ENCODE measurements at places on chromosomes 7 and 10.
A peak's percentile ranks its signal among the peaks of the same experiment; 100 is the strongest.

DNA sequence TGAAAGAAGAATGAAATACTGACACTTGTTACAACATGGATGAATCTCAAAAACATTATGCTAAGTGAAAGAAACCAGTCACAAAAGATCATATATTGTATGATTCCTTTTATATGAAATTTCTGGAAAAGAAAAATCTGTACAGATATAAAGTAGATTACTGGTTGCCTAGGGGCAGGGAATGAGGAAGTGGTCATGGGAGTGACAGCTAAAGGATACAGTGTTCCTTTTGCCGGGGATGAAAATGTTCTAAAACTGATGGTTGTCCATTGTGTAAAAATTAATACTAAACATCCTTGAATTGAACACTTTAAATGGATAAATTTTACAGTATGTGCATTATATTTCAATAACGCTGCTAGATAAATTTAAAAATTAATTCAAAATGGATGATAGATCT lies 25.1 kb downstream of the ALOX5 start:
- DNase-seq, result no peak

GRCh38 chr7:115024276-115024675 lies 102.4 kb downstream of the MDFIC start:
- DNase-seq, result no peak

- no peak for DNase-seq
Observed at GRCh38 chr10:10351451-10351850, 666.2 kb upstream of the CELF2 start.

DNA sequence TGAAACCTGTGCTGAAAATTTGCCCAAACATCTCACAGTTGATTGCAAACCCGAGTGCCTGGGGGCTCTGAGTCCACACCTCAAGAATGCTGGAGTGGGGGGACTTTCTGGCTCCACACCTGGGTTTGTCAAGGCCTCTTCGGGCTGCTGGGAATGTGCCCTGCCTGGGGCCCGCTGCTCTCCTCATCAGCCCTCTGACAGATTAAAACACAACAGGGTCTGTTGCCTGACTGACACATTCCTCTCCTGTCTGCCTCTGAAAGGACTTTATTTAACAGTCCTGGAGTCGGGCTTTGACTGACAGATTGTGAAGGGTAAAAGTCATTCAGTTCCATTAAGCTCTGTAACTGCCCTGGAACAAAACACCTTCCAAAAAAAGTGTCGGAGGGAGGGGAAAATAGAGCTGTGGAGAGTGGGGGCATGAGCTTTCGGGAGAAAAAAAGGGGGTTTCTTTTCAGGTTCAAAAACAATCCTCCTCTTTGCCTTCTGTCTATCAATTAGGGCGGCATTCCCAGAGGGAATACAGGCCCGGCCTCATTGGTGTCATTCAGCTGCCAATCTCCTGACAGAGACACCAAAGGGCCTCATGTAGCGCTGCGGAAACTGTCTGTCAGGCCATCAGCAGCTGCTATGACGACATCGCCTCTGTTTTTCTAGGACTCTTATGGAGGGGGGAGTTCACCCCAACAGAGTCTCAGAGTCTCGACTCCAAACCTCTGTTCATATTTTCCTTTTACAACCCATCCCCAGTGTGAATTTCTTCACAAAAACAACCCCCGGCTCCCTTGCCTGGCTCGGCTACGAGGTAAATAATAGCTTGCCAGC lies 398.8 kb upstream of the NFE2L3 start:
- DNase-seq, result no peak

DNA sequence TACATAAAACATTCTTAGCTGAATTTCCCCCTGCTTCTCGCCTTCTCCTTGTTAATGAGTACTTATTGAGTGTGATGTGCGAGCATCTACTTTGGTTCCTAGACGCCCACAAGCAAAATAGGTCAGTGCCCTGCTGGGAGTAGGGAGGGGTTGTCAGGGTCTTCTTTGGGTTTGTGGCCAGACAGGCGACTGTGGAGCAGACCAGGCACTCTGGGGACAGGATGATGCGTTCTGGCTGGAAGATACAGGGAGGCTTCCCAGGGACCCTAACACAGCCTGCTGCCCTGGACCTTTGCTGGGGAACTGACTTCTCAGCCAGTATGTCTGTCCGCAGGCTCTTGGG lies 227.2 kb downstream of the CUX1 start:
- DNase-seq, result no peak

GRCh38 chr7:105327201-105327600 lies 61.5 kb downstream of the SRPK2 start:
- no peak for DNase-seq

- DNase-seq, result peak; percentile 18
Observed at GRCh38 chr10:84613336-84614021, 285.1 kb downstream of the CCSER2 start.

DNA sequence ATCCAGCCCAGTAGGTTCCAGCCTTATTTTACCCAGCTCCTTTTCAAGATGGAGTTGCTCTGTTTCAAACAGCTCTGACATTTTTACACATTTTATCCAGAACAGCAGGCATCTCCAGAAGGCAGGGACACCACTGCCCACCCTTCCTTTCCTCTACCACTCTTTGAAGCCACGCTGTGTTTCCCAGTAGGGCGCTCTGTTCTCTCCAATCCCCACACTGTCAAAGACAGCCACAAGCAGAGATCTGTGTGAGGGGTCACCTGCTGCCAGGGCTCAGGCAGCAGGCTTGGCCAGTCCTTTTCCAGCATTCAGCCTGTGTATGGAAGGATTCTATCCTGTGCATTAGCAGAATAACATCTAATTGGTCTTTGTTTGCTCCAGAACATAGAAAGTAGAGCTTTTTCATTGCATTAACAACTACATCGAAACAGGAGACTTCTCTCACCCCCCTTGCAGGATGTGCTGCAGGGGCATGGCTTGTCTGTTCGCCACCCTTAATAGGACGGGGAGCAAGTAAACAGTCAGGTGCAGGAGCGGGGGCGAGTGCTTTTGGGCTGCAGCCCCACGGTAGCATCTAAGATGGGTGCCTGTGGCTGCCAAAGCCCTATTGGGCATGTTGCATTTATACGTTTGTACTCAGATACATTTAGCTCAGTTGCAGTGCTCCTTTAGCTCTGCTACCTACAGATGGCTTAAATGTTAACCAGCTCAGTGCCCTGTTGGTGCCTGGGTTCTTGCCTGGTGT lies 326.1 kb downstream of the GALNT17 start:
- no peak for DNase-seq

Data from NCI-H1436 (cell line).